NCI-H524 (cell line): ENCODE measurements at places on chromosomes 5 and 9.
A peak's percentile ranks its signal among the peaks of the same experiment; 100 is the strongest.

DNA sequence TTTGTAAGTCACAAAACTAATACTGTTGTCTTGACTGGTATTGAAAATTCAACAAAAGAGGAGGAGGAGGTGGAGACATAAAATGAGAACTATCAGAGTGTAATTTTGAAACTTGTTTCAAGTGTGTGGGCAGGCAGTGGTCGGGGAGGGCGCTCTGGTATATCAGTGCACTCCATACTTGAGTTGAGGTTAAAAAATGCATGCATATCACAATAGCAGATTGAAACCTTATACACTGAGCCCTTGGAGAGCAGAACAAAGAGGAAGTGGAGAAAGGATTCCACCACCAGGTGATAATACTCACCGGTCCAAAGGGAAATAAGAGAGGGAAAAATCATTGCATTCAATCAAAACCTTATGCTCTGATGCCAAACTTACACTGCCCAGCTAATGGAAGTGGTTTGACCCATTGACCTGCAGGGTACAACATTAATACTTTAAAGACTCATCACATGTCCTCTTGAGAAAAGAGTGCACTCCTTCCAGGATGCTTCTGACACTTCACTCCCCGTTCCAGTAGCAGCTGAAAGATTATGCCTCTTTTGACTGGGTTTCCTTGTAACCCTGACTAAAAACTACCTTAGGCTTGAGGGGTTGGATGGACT, 79.5 kb upstream of the FAM169A start:
- no peak for DNase-seq

DNA sequence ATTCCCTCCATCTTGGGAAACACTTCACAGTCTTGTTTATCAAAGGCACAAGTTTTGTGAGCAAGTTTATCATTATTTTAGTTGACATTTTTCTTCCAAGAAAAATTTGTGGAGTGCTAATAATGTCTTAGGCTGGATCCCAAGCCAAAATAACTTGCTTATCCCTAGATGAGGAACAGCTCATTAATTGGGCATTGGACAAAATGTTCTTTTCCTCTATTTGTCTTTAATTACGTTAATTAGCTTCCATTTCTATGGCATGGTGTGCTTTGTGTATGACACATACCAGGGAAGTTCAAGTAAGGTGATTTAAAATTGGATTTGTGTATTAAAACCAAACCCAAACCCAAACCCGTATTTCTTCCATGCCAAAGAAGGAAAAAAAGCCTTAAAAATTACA, 379.5 kb downstream of the SH3GL2 start:
- DNase-seq: no peak

GRCh38 chr9:14405176-14405706, 91.3 kb upstream of the NFIB start:
- DNase-seq: no peak

- DNase-seq: no peak
Observed at GRCh38 chr5:81023261-81023970, 63.3 kb downstream of the RASGRF2 start.

- DNase-seq: no peak
Observed at GRCh38 chr5:140225396-140225795, 50.4 kb downstream of the CYSTM1 start.

DNA sequence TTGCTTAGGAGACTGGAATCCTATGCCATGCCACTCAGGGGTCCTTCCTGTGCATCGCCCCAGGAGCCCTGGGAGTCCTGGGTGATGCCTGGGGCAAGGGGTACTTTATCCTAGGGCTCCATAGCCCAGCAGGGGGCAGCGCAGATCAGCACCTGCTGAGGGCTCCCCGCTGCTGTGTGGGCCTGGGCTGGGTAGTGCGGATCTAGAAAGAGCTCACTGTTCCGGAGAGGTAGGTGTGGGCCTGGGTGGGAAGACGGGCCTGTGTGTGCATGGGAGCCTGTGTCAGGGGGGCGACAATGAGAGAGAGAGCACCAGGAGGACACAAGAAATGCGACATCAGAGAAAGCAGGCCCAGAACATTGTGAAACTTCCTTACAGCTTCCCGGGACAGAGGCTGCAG, 11.4 kb upstream of the DAB2IP start:
- peak; percentile 30 for DNase-seq

GRCh38 chr5:160961761-160962160, 109.8 kb upstream of the ATP10B start:
- DNase-seq: peak; percentile 16

GRCh38 chr9:136673088-136673974, 10.6 kb downstream of the EGFL7 start:
- no peak for DNase-seq

DNA sequence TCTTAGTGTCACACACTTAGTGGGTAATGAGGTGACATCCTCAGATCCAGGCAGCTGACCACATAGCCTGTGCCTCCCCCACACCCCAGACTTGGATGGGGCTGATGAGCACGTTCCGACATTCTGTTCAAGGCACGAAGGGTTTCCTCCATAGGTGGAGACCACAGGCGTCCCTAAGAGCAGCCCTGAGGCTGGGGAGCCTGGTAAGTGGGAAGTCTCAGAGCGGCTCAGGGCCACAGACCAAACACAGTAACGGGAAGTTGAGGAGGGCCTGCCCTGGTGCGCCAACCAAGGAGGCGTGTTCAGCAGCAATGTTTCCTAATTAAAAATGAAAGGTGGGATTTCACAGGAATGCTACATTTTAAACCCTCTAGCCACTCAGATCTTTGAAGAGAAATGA, 102.3 kb upstream of the PHYKPL start:
- no peak for DNase-seq

GRCh38 chr9:90868555-90868954, 66.9 kb downstream of the SYK start:
- DNase-seq: no peak

DNA sequence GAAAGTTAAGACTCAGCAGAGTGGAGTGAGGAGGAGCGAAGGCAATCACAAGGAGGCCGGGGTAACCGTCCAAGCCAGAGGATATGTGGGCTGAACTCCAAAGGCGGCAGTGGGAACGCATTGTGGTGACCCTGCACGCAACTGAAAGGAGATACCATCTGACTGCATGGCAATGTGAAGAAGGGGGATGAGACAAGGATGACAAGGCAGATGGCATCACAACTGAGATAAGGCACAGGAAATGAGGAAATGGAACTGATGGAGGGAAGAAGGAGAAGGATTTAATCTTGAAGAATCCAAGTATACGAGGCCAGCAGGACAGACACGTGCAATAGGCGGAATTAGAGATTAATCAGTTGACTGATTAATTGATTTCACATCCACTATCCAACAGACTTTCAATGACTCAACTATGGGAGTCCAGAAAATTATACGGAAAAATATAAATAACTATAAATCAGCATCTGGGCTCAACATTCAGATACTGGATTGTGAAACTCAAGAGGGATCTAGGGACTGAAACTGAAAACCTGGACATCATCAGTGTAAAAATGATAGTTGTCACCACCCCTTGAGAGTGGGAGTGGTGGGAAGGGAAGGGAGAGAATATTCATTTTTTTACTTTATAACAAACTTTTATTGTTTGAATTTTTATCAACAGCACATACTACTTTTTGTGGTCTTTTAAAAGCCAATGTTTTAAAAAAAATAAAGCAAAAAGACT, 86.1 kb downstream of the ARL15 start:
- DNase-seq: no peak

DNA sequence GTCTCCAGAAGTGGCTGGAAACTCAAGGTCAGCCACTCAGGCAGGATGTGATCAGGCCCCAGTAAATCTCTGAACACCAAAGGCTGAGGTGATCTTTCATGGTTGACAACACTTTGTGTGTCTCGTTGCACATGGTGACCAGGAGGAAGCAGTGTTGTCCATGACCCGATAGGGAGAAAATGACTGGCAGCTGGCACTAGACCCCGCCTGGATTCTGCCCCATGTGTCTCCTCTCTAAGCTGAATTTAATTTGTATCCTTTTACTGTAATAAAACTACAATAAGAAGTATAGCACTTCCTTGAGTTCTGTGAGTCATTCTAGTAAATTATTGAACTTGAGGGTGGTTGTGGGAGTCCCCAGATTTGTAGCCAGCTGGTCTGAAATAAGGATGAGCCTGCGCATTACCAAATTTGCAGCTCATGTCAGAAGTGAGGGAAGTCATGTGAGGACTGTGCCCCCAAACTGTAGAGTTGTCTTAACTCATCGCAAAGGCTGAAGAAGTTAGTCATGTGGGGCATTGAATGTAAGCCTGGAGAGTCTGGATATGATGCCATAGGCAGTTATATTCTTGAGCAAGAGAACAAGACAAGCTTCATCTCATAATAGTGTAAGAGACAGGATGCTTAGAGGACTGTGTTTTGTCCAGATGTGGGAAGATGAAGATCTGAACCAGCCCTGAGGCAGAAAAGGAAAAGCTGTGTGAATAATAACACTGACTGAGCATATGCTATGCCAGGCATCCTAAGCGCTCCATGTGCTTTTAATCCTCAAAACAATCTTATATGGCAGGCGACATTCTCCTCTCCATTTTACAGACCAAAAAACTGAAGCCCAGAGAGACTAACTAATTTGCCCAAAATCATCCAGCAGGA, 55.9 kb downstream of the TMEM215 start:
- DNase-seq: no peak
